ENCODE measurements at places on chromosomes 16 and 17.

DNA sequence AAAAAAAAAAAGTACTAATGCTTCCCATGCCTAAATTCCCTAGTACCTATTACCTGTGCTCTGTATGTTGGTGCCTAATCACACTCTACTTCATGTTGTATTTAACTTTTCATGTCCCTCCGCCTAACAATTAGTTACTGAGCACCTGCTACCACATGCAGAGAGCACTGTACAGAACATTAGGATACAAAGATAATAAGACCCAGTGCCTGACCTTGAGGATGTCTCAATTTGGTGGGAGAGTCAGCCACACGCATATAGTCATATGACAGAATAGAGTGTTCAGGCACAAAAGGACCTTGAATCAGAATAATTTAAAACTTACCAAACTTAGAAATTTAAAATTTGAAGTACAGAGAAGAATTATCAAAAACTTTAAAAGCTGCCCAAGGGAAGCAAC, 42.1 kb downstream of the USP31 start:
- DNase-seq, result no peak

- DNase-seq, result peak; percentile 5
Measured at GRCh38 chr17:67156269-67157199, 88.5 kb downstream of the HELZ start.

- DNase-seq, result no peak
Measured at GRCh38 chr16:51430716-51431369, 279.8 kb upstream of the SALL1 start.

DNA sequence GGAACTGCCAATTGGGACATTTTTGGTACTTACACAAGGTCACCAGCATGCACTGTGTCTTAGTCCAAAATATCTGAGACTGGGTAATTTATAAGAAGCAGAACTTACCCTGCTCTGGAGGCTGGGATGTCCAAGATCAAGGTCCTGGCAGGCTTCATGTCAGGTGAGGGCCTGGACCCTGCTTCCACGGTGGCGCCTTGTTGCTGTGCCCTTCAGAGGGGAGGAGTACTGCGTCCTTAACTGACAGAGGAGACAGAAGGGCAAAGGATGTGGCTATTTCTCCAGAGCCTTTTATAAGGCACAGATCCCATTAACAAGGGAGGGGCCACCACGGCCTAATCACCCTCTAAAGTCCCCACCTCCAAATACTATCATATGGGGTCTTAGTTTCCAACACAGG, 178.9 kb downstream of the C16orf95 start:
- no peak for DNase-seq

DNA sequence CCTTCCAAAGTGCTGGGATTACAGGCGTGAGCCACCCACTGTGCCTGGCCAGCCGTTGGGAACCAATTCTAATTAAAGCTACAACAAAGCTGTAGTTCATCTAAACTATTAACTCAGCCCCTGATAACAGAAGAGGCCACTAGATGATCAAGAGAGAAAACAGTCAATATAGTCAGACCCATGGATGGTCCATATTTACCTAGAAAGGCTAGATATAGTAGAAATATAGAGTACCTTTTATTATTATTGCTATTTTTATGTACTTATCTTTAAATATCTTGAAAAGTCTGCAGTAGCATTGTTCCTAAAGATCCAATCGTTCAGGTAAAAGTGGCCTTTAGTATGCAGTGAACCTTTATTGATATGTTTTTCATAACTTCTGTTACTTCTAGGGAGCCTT, 43.2 kb downstream of the RNF213 start:
- DNase-seq, result no peak

DNA sequence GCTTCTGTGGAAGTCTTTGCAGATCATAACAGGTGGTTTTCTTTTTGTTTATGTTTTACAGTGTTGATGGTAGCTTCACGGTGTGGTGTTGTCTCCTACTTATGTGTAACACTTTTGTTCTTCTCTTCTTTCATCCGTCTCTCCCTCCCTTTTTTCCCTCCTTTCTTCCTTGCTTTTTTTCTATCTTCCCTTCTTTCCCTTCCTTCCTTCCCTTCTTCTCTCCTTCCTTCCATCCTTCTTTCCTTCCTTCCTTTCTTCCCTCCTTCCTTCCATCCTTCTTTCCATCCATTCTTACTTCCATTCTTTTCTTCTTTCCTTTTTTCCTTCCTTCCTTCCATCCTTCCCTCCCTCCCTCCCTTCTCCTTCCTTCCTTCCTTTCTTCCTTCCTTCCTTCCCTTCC, 31.4 kb downstream of the IRX5 start:
- no peak for DNase-seq

- DNase-seq, result no peak
Measured at GRCh38 chr17:13297183-13297582, 279.4 kb upstream of the ELAC2 start.

- peak; percentile 67 for DNase-seq
Measured at GRCh38 chr17:34361478-34362061, 1.5 kb downstream of the CCL1 start.

GRCh38 chr17:49316258-49316570, 45.8 kb downstream of the ZNF652 start:
- no peak for DNase-seq

DNA sequence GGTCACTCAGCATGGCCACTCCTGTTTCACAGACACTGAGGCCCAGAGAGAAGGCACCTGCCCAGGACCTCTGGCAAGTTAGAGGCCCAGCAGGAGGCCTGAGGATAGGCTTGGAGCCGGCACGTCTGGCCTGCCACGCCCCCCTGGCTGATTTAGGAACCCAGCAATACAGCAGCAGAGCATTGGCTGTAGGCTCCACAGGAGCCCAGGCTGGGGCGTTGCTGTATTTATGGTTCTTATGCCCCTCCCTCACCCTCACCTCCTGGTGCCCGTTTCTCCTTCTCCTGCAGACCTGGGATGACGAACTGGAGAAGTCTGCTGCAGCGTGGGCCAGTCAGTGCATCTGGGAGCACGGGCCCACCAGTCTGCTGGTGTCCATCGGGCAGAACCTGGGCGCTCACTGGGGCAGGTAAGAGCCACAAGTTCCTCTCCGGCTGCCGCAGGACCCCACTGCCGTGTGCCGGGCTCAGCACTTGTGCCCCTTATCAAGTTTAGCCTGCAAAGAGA, 25.8 kb downstream of the CRISPLD2 start:
- no peak for DNase-seq

- no peak for DNase-seq
Measured at GRCh38 chr17:16940116-16940881, 31.6 kb downstream of the TNFRSF13B start.

- DNase-seq, result no peak
Measured at GRCh38 chr17:5325851-5326250, 43.8 kb downstream of the RABEP1 start.

DNA sequence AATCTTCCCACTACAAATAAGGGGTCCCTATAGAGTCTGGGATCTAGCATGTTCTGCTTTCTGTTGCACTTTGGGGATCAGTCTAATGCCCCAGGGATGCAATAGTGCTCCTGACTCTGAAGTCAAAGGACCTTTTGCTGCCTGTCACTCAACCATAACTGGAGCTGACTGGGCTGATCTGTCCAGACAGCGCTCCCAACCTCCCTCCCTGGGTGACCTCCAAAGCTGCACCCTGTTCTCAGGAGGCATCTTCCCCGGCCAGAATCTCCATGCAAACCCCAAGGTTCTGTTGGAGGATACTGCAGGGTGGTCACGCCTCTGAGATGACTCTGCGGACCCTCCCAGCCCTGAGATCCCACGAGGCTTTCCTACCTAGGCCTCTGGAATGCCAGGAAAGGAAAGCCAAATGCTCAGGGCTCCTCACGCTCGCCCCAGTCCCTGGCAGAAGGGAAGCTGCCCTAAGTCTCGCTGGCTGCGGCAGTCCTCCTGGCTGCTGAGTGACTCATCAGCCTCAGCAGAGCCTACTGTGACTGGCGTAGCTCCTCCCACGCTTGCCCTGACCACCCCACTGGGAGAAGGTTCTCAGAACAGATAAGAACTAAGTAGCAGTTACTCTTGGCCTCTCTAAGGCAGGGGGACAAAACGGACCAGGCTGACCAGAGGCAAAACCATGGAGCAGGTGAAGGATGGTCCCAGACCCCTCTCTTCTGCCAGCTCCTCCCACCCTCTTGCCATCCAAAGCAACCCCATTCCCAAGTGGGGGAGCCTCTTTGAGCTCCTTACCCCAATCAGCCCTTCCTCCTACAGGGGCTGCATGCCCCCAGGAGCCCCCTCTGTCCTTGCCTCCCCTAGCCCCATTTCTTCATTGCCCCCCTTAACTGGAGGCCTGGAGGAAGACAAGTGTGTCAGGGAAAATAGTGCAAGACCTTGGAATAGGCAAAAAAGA, 124.1 kb upstream of the TNRC6C start:
- DNase-seq, result peak; percentile 65

- no peak for DNase-seq
Measured at GRCh38 chr17:3730881-3731429, 7.3 kb downstream of the HASPIN start.

- peak; percentile 48 for DNase-seq
Measured at GRCh38 chr16:67177743-67178699, 5.7 kb downstream of the MATCAP1 start.

Data from stimulated activated CD4-positive, alpha-beta T cell treated with anti-CD3 and anti-CD28 coated beads, Interleukin-2, amount 100 ng/mL, for 24 hours (primary cell).